GM04504 (cell line): ENCODE measurements at places on chromosomes 3 and 15.

GRCh38 chr3:42102571-42102970 is 11.4 kb downstream of the TRAK1 start:
- no peak for DNase-seq

- DNase-seq = no peak
Observed at GRCh38 chr3:187066228-187066995, 72.9 kb downstream of the RPL39L start.

- no peak for DNase-seq
Observed at GRCh38 chr15:31964586-31965307, 65.6 kb upstream of the CHRNA7 start.

DNA sequence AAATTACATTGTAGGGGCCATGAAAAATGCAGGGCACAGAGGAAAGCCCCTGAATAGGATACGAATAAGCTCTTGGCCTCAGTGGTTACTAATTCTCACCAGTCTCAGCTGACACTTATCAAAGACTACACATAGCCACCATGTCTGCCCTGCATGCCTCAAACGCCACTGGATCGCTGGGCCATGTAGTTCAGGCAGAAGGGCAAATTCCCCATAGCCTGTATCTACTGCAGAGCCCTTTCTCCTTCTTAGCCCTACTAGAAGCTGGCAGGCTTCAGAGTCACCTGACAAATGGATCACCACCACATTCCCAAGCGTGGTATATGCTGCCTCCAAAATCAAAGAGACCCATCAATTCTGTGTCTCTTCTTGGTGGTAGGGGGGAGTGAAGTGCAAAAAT is 177.4 kb downstream of the MINAR1 start:
- no peak for DNase-seq
